Memory B cell (primary cell): ENCODE measurements at places on chromosomes 16 and 17.

- no peak overlapping the region for H3K27ac ChIP-seq
- H3K36me3 ChIP-seq: no peaks in the 10 kb centered on the region
- H3K4me3 ChIP-seq: no peak overlapping the region
- H3K27me3 ChIP-seq: peaks cover 8% of the 10 kb centered on the region
- no peak for DNase-seq
- no peaks in the 10 kb centered on the region for H3K4me1 ChIP-seq
These were observed 88.4 kb downstream of the RTN4RL1 start for GRCh38 chr17:1936766-1937165.

DNA sequence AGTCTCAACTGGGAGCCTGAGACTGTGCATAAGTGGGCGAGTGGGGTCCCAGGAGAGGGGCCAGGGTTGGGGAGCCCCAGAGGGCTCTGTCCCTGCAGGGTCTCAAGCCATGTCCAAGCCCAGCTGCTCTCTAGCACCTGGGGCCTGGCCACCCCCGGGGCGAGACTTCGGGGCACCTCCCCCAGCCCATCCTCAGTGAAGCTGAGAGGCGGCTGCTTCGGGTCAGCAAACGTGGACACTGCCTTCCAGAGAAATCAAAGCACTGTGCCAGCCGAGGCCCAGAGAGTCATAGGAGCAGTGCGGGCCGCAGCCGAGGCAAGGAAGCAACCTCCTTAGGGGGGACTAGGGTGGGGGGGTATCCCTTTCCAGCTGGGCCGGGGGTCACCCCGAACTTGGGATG, 77.5 kb downstream of the ENGASE start:
- no peak overlapping the region for H3K27ac ChIP-seq
- peaks cover 2% of the 10 kb centered on the region for H3K4me1 ChIP-seq
- DNase-seq: no peak
- peaks cover 16% of the 10 kb centered on the region for H3K27me3 ChIP-seq
- no peaks in the 10 kb centered on the region for H3K36me3 ChIP-seq

- H3K27ac ChIP-seq: no peak overlapping the region
- DNase-seq: no peak
These were observed 7.5 kb upstream of the RASD1 start for GRCh38 chr17:17503566-17504130.

DNA sequence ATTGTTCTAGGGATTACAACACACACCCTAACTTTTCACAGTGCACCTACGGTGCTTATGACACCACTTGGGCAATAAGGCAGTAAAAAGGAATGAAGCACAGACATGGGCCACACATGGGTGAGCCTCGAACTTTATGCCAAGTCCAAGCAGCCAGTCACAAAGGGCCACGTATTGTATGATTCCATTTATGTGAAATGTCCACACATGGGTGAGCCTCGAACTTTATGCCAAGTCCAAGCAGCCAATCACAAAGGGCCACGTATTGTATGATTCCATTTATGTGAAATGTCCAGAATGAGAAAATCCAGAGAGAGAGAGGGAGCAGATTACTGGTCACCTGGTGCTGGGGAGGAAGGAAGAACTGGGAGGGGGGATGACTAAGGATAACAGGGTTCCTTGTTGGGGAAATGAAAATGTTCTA, 22.2 kb downstream of the RMI2 start:
- H3K4me1 ChIP-seq: peaks cover 20% of the 10 kb centered on the region
- no peak for DNase-seq
- H3K27ac ChIP-seq: peak overlapping the region; percentile 3
- no peak overlapping the region for H3K4me3 ChIP-seq
- H3K27me3 ChIP-seq: peaks cover 7% of the 10 kb centered on the region

- peaks cover 24% of the 10 kb centered on the region for H3K27me3 ChIP-seq
- H3K27ac ChIP-seq: no peak overlapping the region
These were observed 115.9 kb downstream of the SEC14L1 start for GRCh38 chr17:77256710-77257109.

DNA sequence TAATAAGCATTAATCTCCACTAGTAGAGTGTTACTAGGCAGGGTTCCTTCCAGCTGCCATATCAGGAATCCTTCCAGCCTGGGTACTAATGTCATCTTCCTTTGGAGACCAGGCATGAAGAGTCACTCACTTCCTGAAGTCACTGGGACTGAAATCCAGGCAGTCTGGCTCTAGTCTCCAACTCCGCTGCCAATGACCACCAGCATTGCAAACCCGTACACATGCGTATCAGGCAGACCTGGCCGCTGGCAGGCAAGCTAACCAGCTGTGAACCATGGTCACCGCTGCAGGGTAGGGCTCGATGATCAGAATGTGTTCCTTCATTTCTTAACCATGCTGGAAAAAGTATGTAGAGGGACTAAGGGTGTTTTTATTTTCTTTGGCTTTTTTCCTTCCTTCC, 255.5 kb downstream of the CDH13 start:
- no peaks in the 10 kb centered on the region for H3K36me3 ChIP-seq
- no peak overlapping the region for H3K4me3 ChIP-seq
- H3K27me3 ChIP-seq: no peaks in the 10 kb centered on the region
- peak overlapping the region; percentile 88 for H3K27ac ChIP-seq

DNA sequence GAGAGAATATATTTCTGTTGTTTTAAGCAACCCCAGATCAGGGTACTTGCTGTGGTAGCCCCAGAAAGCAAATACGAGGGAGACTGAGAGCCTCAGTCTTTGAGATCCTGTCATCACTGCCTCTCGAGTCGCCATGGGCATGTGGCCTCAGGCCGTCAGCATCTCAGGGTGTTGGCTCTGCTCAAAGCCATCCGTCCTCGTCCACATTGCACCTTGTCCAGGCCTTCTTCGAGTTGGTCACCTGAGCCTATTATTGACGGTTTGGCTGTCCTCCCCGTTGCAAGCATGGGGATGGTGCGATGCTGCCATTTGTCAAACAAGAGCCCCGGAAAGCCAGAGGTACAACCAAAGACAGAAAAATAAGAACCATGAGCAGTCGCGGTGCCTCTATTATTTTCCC, 136.9 kb downstream of the IRF8 start:
- no peak overlapping the region for H3K27ac ChIP-seq
- no peak overlapping the region for H3K4me3 ChIP-seq
- peaks cover 20% of the 10 kb centered on the region for H3K27me3 ChIP-seq
- no peak for DNase-seq
- H3K36me3 ChIP-seq: no peaks in the 10 kb centered on the region

GRCh38 chr16:64705443-64705842, 416.4 kb downstream of the CDH11 start:
- H3K27me3 ChIP-seq: no peaks in the 10 kb centered on the region
- H3K27ac ChIP-seq: no peak overlapping the region
- no peak overlapping the region for H3K4me3 ChIP-seq
- H3K4me1 ChIP-seq: no peaks in the 10 kb centered on the region

DNA sequence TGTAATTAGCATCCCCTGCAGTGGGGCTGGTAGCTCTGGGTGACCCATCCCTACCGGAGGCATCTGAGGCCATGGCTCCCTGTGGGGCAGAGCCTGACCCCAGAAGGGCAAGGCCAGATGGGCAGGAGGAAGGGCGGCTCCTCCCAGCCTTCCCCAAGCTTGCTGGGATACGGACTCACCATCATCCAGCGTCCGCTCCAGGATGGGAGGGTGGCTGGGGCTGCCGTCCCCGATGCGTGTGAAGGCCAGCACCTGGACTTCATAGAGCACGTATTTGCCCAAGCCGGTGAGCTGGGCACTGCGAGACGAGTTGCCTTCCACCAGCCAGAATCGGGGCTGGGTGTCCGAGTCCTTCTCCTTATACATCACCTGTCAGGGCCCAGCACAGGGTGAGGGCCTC, 81.6 kb upstream of the CDC42EP4 start:
- no peaks in the 10 kb centered on the region for H3K27me3 ChIP-seq
- H3K4me3 ChIP-seq: no peak overlapping the region
- DNase-seq: no peak
- no peaks in the 10 kb centered on the region for H3K4me1 ChIP-seq
- H3K27ac ChIP-seq: no peak overlapping the region

GRCh38 chr16:48420437-48420836, 35.2 kb upstream of the SIAH1 start:
- no peak overlapping the region for H3K4me3 ChIP-seq
- H3K4me1 ChIP-seq: peaks cover 4% of the 10 kb centered on the region
- H3K27me3 ChIP-seq: no peaks in the 10 kb centered on the region
- no peak for DNase-seq

DNA sequence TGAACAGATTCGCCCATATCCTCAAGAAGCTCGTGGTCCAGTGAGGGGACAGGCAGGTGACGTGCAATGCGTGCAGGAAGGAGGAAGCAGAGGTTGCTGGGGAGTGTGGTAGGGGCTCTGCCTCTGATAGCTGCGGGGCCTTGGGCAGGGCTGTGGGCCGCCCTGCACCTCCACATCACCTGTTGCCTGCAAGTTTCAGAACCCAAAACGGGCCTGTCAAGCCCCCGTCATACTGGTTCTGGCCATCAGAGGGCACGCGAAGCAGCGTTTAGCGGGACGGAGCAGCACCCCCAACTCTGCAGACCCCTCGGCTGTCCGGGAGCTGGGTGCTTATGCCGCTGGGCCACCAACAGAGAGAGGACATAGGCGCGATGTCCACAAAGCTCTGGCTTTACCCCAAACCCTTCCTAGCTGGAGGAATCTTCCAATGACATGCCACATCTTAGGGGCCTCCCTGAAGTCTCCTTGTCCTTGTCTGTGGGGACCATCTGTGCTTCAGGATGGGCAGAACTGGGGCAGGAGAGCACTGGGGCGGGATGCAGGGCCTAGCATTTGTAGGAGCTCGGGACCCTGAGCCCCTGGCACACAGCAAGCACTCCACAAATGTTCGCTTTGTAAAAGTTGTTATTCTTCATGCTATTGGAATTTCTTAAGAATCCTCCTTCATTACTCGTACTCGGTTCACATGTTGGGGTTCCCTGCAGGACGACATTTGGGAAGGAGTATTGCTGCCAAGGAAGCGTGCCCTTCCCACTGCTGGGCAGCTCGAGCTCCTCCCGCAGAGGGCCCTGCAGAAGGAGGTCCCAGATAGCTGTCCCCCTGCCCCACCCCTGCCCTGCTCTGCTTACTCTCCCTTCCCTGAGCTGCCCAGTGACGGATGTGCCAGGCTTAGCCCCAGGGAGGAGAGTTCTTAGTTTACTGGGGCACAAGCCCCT, 64.3 kb downstream of the CNGB1 start:
- H3K27me3 ChIP-seq: peaks cover 13% of the 10 kb centered on the region
- H3K4me1 ChIP-seq: peaks cover 6% of the 10 kb centered on the region
- DNase-seq: peak; percentile 14
- H3K27ac ChIP-seq: no peak overlapping the region
- H3K36me3 ChIP-seq: no peaks in the 10 kb centered on the region

GRCh38 chr16:54620197-54620596, 310.5 kb upstream of the IRX5 start:
- H3K4me1 ChIP-seq: no peaks in the 10 kb centered on the region
- H3K27ac ChIP-seq: no peak overlapping the region
- no peak overlapping the region for H3K4me3 ChIP-seq
- no peaks in the 10 kb centered on the region for H3K36me3 ChIP-seq

DNA sequence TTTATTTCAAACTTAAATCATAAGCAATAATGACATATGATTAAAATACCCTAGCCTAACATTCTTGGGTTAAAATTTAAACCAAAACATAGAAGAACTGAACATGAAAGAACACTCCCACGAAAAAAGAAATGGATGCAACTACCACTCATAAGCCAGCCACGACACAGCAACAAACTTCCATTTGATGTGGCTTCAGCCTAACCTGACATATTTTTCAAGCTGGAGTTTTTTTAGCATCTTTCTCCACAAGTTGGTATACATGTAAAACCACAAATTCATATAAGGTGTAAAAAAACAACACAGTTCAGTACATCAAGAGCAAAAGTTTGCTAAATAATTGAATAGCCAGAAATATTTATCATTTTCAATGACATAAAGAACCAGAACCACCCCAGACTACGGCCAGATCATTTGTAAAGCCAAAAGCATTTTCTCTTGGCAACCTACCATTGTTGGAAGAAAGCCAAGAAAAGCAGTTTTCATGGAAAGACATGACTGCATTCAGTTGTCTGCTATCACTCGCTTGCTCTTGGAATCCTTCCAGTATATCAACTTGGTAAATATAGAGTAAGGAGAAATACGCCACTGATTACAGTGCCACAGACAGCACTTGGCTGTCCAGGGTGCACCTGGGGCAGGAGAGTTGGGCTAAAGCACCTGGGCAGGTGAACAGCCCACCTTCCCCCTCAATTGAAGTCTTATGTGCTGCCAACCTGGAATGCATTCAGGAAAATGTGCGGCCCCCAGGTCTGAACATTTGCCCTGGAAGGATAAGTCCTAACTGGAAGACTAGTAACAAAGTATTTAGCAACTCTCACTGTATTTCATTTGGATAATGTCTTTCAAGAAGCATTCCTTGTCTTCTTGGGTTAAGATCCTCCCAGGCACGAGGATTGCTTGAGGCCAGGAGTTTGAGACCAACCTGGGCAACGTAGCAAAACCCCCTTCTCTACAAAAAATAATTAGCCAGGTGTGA, 60.5 kb downstream of the CREBBP start:
- peaks cover 75% of the 10 kb centered on the region for H3K4me1 ChIP-seq
- H3K27me3 ChIP-seq: no peaks in the 10 kb centered on the region
- H3K27ac ChIP-seq: peak overlapping the region; percentile 95
- H3K4me3 ChIP-seq: no peak overlapping the region
- DNase-seq: no peak

DNA sequence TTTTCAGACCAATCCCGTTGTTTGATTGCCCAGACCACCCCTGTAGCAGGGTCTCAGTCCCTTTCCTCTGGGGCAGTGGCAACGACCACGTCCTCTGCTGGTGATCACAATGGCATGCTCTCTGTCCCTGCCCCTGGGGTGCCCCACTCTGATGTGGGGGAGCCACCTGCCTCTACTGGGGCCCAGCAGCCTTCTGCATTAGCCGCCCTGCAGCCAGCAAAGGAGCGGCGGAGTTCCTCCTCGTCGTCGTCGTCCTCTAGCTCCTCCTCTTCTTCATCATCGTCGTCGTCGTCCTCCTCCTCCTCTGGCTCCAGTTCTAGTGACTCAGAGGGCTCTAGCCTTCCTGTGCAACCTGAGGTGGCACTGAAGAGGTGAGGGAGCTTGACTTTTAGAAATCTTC, 9.2 kb downstream of the ELOB start:
- H3K27me3 ChIP-seq: no peaks in the 10 kb centered on the region
- peaks cover 58% of the 10 kb centered on the region for H3K36me3 ChIP-seq
- peaks cover 19% of the 10 kb centered on the region for H3K4me1 ChIP-seq

DNA sequence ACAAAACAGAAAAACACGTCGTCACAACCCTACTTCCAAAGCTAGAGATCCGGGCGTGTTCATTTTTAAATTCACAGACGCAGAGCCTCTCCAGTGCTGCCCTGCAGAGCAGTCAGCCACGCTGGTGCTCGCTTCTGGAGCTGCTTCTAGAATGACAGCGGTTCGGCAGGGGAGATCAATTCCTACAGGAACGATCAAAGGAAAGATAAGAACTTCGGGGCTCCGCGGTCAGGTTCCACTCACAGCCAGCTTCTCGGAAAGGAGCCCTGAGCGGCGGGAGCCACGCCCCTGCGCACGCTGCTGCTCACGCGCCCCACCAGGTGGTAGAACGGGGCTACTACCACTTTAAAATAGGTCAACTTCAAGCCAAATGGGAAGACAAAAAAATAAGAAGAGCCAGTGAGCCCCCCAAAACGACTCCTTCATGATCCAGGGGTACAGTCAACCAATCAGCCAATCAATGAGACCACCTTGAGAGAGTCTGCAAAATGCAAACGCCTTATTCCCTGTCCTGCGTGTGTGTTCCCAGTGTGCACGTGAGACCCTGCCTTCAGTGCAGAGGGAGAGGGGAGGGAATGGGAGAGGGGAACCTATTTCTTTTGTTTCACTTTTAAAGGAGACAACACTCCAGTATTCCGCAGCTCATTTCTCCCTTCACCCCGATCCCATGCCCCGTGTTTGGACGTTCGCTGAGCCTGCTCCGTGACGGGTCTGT, 209.7 kb downstream of the RBFOX3 start:
- peak overlapping the region; percentile 43 for H3K4me3 ChIP-seq
- no peaks in the 10 kb centered on the region for H3K36me3 ChIP-seq
- DNase-seq: peak; percentile 83
- peaks cover 14% of the 10 kb centered on the region for H3K4me1 ChIP-seq
- no peak overlapping the region for H3K27ac ChIP-seq
